Islet precursor cell (in vitro differentiated cells): ENCODE measurements at places on chromosomes 6 and 20.
A peak's percentile ranks its signal among the peaks of the same experiment; 100 is the strongest.

- peak; percentile 87 for DNase-seq
Measured at GRCh38 chr6:142871910-142872331, 73.1 kb downstream of the HIVEP2 start.

- peak; percentile 60 for DNase-seq
Measured at GRCh38 chr6:117074672-117075071, 190.7 kb upstream of the VGLL2 start.

DNA sequence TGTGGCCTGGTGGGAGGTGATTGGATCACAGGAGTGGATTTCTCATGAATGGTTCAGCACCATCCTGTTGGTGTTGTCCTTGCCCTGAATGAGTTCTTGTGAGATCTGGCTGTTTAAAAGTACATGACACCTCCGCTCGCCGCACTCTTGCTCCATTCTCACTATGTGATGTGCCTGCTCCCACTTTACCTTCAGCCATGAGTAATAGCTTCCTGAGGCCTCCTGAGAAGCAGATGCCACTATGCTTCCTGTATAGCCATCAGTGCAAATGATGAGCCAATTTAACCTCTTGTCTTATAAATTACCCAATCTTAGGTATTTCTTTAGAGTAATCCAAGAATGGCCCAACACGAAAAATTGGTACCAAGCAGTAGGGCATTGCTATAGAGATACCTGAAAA is 34.5 kb downstream of the KIF16B start:
- no peak for DNase-seq

DNA sequence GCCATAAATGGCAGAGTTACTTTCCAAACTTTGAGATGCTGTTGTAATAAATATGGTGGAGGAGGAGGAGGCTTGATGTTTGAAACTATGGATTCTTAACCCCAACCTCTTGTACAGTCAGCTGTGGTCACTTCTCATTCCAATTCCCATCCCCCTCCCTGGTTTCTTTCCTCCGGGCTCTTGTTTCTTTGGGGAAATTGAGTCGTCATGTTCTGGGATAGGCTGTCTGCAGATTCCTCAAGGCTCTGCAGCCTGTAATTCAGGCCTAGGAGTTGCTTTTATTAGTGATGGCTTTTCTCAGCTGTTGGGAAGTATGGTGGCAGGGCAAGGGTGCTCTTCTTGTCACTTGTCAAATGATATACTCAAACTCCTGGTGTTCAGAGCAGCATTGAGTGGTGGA is 2.6 kb downstream of the PTK7 start:
- DNase-seq, result no peak

DNA sequence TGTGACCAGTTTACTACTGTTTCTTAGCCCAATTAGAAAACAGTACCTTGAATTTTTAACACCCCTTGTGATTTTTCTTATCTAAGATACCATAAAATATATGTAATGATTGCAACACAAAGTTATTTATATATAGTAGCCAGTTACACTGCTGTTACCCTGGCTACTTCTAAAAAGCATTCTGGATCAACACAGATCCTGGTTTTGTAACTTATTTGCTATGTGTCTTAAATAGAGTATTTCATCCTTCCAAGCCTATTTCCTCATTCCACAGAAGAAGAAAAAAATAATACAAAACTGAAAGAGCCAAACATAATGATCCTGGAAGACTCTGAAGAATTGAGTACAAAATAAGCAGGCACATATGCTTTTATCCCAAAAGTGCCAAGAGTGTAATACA is 19.0 kb upstream of the GSTA4 start:
- DNase-seq, result no peak

GRCh38 chr20:36745234-36745926 is 510 bp downstream of the NDRG3 start:
- no peak for DNase-seq

GRCh38 chr20:51318058-51318949 is 224.2 kb downstream of the NFATC2 start:
- peak; percentile 87 for DNase-seq

GRCh38 chr20:38178065-38178491 is 13.0 kb upstream of the TGM2 start:
- peak; percentile 41 for DNase-seq

GRCh38 chr6:36032261-36032660 is 4.7 kb downstream of the MAPK14 start:
- DNase-seq, result no peak

DNA sequence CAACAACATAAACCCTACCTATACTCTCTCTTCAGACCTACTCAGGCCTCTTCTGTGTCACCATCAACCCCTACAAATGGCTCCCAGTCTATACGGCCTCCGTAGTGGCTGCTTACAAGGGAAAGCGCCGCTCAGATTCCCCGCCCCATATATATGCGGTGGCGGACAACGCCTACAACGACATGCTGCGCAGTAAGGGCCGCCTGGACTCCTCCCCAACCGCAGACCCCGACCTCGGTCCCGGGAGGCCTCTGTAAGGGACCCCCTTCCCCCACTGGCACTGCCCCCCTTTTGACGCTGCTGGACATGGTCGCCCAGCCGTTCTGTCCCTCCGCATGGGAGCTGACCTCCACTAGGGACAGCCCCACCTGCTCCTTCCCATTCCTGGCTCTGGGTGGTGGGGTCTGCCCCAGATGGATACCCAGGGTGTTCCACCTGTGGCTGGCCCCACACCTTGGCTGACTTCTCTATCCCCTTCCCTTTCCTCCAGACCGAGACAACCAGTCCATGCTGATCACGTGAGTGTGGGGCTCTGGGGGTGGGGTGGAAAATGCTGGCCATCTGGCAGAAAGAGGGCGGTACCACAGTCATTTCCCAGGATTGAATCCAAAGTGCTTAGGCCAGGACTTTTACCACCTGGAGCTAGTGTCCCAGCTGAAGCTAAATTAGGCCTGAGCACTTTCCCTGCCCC is 25.0 kb downstream of the MYH7B start:
- DNase-seq, result no peak

GRCh38 chr20:37226889-37227288 is 34.7 kb downstream of the GHRH start:
- DNase-seq, result peak; percentile 25

DNA sequence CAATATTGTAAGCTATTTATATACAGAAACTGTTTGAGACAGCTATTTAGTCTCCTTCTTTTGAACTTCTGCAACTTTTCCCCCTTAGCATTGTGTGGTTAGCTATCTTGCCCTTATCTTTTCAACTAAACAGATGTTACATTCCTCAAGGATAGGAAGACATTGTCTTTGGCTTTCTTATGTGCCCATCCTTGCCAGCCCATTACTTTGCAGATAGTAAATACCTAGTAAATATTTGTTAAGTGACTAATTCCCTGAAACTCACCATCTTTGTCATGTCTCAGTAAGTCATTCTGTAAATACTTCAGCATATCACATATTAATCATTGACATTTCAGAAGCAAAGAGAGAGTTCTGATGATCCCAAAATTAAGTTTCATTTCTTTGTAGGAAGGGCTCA is 69.1 kb upstream of the FLRT3 start:
- DNase-seq, result peak; percentile 64

- peak; percentile 87 for DNase-seq
Measured at GRCh38 chr20:3407771-3408637, 535 bp upstream of the DNAAF9 start.

- no peak for DNase-seq
Measured at GRCh38 chr20:1877609-1878200, 17.5 kb upstream of the SIRPA start.

- DNase-seq, result no peak
Measured at GRCh38 chr20:37938181-37938750, 35.3 kb downstream of the VSTM2L start.

DNA sequence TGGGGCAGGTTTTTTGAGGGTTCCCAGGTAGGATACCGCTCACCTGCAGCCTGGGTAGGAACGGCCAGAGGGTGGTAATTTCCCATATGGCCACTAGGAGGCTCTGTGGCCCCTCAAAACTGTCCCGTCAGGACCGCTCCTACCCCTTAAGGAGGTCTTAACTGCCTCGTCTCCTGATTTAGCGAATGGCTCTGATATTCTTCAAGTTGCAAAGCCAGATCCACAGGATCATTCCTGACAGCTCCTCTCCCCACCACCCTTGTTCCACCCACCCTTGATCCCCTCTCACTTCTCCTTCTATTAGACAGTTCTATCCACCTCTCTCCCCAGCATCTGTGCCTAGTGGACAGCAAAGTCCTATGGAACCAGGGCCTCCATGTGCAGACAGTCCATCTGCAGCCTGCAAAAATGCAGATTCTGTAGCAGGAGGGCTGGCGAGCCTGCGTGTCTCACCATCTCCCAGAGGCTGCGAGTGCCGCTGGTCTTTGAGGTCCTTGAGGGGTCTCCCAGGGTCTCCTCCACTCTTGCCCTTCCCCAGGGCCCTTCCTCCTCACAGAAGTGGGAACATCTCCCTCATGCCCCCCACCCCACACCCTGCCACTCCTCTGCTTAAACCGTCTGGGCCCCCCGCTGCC is 34.3 kb upstream of the ZBP1 start:
- peak; percentile 79 for DNase-seq

DNA sequence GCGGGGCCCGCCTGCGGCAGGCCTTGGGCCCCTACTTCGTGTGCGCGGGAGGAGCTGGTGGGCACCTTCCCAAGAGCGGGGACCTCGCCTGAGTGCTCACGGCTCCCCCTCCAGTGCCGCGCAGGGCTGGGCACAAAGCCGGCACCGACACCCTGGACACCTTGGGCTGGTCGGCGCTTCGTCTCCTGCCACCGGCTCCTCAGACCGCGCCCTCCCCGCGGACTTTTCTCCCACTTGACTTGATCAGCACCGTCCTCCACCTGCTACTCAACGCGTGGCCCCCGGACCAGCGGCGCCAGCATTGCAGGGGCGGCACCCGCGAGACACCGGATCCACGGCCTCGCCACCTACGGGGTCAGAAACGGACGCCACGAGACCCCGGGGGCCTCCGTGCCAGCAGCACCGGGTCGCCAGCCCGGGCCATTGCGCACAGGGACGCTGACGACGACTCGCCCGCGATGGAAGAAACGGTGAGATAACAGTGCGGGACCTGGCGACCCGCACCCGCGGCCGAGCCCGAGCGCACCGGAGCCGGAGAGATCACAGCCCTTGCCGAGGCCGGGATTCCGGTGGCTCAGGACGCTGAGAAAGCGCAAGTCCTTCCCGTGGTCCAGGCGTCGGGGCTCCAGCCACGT is 154.2 kb downstream of the DLL1 start:
- DNase-seq, result peak; percentile 31

GRCh38 chr6:166097914-166098522 is 69.6 kb downstream of the TBXT start:
- peak; percentile 94 for DNase-seq

GRCh38 chr20:52365688-52366087 is 174.1 kb upstream of the ZFP64 start:
- no peak for DNase-seq

DNA sequence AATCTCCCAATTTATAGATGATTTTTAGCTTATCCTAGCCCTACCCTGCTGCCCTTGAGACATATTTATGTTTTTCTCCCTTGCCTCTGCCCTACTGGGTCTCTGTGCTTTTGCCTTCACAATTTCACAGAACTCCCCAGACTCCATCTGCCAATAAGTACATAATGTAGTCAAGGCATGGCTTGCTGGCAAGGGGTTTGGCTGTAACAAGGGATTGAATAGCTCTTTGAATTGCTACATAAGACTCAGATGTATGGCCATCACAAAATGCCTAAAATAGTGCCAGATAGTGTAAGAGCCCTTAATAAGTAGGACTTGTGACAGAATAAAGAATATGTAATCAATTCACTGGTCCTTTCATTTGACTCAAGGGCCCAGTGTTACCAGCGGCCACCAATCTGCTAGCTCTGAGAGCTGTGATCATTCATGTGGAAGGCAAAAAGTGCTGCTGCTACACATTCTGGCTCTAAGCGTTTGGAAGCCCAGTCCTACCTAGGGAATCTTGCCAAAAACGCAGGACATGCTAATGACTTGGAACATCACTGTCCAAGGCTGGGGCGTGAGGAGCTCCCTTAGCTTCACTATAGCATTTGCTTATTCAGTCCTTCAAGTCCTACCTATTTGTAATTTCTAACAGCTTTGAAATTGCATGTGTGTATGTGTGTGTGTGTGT is 20.5 kb downstream of the CLVS2 start:
- no peak for DNase-seq

DNA sequence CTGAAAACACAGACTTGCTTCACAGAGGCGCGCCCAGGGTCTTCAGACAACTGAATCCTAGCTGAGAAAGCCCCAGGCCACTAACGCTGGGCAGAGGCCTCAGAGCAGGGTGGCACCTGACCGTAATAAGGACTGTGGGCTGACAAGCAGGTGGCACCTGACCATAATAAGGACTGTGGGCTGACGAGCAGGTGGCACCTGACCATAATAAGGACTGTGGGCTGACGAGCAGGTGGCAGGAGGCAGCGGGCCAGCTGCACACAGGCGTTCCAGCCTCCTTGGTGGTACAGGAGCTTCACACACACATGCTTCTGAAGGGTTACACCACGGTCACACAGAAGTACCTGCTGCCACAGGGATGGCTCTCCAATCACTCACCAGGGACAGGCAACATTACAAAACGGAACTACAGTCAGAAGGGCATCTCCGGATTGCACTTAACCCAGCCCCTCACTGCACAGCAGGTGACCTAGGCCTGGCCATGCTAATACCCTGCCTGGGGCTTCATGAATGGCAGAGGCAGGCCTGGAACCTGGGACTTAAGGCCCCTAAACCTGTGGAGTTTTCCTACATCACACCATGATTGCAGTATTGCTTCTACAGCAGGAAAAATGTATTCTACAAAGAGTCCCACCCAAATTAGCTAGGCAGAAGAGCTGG is 50.8 kb downstream of the PSMG4 start:
- DNase-seq, result no peak

DNA sequence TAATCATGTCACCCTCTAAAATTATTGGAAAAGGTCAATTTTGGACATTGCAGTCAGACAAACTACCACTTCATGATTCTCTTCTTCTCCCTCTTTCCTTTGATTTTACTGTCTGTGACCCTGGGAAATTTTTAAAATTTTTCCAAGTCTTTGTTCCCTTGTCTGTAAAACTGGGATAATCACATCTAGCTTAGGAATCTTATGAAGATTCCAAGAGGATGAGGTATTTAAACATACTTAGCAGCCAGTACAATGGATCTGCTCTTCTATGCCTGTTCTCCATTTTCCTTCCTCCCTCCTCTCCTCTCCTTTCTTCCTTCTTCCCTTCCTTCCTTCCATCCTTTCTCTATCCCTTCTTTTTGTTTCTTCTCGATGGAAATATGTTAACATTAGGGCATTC is 651.6 kb upstream of the MARCKS start:
- no peak for DNase-seq

GRCh38 chr6:79762370-79762769 is 131.2 kb downstream of the SH3BGRL2 start:
- no peak for DNase-seq

GRCh38 chr20:34022151-34022838 is 28.6 kb downstream of the RALY start:
- DNase-seq, result no peak

- DNase-seq, result peak; percentile 73
Measured at GRCh38 chr6:89037141-89037900, 43.2 kb upstream of the PNRC1 start.
